ENCODE measurements at places on chromosomes 3 and 15.

DNA sequence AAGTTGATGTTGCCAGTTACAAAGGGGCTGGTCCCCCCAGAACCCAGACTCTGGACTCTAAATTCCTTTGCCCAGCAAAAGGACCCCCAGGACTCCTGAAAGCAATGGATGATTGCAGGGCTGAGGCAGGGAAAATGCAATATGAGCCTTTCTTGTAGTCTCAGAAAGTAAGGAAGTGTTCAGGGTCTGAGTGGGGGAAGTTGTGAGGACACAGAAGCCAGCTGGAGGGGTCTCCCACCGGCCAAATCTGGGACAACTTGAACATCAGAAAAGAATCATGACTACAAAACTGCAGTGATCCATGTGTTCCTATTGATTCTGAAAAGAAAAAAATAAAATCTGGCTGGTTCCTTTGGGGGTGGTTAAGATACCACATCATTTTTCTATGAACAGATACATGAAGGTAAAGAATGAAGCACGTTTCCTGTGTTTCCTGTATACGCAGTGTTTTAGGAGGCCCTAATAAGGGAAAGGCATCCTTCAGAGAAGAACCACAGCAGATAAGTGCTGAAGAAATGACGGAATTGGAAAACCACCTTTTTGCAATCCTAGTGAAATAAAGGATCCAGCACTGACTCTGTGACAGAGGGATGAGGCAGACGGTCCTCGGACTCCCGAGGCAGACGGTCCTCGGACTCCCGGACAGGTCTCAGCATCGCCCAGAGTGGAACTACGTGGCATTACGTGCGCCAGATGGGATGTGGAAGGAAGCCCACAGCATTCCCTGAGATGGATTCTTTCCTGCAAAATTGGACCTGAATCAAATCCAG is 22.2 kb upstream of the GRIP2 start:
- no peak for DNase-seq

GRCh38 chr15:36601497-36601932 is 22.1 kb downstream of the CDIN1 start:
- no peak for DNase-seq

DNA sequence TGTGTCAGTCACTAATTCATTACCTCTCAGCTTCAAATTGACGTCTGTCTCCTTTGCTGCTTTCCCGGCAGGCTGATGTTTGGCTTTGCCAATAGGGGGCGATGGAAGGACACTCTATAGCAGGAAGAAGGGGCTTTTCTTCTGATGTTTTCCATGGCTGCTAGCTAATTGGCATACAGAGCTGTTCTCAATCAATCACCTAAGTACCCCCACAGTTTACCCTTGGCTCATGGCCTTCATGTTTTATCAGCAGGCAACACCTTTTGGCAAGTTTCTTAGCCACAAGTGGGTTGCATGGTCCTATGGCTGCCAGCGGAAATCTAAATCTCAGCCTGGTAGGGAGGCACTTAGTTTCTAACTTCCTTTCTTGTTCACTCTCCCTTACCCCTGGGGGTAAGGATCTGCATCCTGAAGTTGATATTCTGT is 45.0 kb downstream of the ESYT3 start:
- DNase-seq, result peak; percentile 16

DNA sequence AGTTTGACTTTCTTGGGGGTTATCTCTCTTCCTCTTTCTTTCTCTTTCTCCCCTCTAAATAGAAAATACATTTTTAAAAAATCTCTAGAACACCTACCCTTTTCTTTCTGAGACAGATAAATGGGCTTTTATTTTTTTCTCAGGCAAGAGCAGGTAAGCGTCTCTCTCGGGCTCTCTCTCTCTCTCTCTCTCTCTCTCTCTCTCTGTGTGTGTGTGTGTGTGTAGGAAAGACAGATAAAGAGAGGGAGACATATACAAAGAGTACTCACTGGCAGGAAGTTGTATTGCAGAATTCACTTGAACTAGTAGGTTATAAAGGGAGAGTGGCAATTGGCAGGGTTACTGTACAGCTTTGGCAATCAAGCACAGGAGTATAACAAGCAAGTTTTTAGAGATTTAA is 118.1 kb upstream of the LSAMP start:
- no peak for DNase-seq

DNA sequence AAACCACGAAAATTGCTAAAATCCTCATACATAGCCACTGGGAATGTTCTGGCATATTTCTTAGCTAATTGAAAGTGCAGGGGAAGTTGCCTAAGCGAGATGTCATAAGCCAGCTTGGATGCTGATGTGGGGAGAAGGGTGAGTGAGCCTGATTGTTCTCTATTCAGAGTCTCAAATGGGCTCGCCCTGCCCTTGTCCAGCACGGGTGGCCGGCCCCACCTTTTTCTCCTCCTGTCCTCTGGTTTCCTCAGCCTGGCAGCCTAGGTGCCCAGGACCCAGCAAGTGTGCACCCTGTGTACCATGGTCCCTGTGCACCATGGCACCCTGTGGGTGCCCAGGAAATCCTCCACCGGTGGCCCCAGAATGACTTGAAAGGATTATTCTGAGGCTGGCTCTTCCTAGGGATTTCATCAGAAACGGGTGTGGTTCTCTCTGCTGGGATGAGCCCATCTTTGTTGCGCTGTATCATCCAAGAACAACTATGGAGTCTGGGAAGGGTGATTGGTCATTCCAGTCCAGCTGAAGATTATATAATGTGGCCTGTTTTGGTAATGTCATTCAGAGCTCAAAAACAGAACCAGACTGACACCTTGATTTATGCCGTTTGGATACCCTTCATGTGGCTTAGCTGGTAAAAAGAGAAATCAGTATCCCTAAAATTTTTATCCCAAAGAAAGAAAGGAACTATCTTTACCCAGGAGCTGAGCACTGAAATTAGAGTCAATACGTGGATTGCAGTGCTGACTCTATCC is 150.8 kb upstream of the BHLHE40 start:
- DNase-seq, result no peak

GRCh38 chr15:100334905-100335304 is 6.9 kb downstream of the ADAMTS17 start:
- DNase-seq, result no peak

DNA sequence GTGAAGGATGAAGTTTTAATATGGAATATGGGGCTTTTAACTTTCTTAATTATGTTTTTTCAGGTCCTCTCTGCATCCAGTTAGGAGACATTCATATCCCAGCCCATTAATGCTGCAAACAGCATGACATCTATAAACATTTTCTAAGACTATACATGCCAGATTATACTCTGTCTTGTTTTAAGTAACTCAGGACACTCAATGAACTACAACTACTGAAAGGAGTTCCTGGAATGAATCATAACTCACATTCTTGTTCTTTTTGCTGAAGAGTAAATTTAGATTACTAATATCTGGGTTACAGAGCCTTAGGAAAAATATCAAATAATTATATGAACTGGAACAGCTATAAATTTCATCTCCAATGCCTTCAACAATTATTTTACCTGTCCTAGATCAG is 167.4 kb downstream of the STAG1 start:
- DNase-seq, result no peak

GRCh38 chr15:60774829-60775463 is 296.0 kb upstream of the ICE2 start:
- DNase-seq, result no peak

DNA sequence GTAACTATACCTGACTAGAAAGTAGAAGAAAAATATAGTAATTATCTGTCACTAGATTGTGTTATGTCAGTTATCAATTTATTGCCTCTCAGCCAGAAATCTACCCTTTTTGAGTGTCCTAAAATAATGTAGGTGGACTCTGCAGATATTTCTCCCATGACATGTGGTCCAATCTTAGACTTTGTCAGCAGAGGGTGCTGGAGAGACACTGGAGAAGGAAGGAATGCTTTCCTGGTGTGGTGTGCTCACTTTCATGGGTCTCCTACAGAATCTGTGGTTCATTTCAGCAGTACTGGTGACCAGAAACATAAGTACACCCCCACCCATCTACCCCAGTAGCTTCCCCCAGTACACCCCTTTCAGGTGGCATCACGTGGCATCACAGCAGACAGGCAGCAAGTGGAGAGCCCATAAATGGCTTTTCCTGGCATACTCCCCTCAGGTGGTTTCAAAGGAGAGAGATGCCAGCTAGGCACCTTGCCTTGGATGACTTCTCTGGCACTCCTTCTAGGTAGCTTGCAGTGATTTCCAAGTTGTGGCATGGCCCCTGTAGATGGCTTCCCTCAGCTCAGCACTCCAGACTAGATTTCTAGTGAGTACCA is 114.7 kb downstream of the GADL1 start:
- DNase-seq, result peak; percentile 20

GRCh38 chr3:36941658-36942057 is 3.2 kb downstream of the TRANK1 start:
- no peak for DNase-seq

- DNase-seq, result no peak
These were observed 23.8 kb downstream of the CORO2B start for GRCh38 chr15:68602459-68603215.

DNA sequence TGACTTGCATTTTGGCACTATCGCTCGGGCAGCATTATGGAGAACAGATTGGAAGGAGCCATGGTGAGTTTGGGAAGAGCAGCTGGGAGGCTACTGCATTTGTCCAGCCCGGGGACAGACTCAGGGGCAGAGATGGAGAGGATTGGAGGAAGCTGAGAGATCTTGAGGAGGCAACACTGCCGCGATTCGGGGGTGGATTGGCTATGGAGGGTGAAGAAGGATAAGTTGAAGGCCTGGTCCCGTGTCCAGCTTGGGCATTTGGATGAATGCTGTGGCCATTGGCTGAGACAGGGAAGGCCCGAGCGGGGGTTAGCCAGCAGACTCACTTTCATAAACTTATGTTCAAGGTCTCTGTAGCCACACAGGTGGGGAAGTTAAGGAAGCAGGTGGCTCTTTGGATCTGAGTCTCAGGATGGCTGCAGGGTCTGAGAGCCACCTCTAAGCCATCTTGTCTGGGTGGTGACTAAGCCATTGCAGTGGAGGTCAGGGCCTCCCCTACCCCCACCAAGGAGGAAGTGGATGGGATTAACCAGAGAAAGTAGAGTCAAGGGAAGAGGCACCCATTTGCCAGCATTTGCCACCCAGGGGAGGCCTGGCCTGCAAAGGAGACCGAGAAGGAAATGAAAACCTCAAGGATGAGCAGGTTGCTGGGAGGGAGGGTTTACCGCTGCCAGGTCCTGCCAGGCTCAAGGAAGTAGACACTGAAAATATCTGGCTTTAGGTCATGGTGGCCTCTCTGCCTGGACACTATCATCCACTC is 144.0 kb upstream of the TLE3 start:
- no peak for DNase-seq

DNA sequence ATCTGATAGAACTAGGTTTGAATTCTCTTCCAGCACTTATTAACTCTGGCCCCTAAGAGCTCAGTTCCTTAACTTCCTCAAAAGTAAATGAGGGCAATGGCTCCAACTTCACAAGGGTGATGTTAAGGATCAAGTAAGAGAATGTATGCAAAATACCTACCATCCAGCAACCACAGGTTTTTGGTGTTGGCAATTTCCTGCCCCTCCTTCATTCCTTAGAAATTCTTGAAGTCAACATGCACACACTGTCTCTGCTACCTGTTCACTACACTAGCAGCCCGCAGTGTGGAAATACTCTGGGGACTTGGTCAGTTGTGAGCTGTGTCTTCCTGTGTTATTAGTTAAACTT is 5.0 kb downstream of the ZBED2 start:
- DNase-seq, result no peak

GRCh38 chr3:119600732-119601131 is 3.0 kb downstream of the PLA1A start:
- DNase-seq, result no peak

DNA sequence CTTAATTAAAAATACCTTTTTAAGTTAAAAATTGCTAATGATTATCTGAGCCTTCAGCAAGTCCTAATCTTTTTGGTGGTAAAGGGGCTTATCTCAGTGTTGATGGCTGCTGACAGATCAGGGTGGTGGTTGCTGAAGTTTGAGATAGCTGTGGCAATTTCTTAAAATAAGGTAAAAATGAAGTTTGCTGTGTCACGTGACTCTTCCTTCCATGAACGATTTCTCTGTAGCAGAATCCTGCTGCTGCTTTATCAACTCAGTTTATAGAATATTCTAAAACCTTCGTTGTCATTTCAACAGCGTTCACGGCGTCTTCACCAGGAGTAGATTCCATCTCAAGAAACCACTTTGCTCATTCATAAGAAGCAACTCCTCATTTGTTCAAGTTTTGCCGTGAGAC is 110.1 kb downstream of the SUCNR1 start:
- no peak for DNase-seq

DNA sequence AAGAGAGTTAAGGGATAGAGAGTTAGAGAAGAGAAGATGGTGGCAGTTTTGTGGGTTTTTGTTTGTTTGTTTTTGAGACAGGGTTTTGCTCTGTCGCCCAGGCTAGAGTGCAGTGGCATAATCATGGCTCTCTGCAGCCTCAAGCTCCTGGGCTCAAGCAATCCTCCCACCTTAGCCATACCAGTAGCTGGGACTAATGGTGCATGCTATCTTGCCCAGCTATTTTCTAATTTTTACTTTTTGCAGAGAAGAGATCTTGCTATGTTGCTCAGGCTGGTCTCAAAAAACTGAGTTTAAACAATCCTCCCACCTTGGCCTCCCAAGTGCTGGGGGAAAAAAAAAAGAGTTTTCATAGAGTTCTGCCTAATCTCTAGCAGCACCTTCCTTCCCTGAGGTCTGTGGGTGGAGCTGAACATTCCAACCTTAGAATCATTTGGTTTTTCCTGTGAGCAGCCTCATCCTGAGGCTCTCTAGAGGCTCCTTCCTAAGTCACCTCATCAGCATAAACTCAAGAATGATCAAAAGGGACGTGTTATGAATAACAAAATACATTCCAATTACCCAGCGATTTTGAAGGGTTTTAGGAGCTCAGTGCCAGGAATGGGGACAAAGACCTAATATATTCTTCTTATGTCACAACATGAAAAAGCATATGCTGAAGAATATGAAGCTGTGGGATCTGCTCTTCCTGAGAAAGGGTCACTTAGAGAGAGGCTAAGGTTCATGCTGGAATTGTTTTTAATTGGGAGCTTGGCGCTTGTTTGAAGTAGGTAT is 180.6 kb downstream of the LSAMP start:
- DNase-seq, result no peak

DNA sequence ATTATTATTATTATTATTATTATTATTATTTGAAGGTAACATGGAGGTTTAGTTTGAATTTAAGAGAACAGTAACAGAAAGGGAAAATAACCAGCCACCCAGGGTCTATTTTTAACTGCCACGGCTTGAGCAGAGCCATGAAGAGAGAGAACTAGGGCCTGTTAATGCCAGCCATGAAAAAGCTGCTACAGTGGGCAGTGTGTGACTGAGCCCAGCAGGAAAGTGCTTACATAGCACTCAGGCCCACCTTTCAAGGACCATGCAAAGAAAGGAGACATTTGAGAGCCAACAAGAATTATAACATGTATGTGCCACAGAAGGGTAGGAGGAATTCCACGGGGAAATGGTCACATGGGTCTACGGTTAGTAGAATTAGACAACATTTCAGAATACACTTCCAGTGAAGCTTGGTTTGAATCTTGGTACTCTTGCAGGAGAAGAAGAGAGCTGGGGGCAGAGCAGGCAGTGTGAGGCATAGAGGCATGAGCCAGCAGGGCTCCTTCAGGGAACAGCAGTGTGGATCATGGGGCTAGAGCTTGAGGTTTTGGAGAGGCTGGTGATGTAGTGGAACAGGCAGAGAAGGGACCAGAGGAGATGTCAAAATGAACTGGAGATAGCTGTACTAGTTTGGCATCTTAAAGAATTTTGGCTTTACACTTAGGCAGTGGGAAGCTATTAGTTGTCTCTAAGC is 140.7 kb downstream of the CMSS1 start:
- no peak for DNase-seq

- DNase-seq, result no peak
These were observed 91.1 kb downstream of the MEIS2 start for GRCh38 chr15:37009288-37009687.

- no peak for DNase-seq
These were observed 36.7 kb downstream of the MYH15 start for GRCh38 chr3:108473711-108474110.

Measured in iPS DF 6.9 (cell line).